ENCODE measurements at places on chromosomes 5 and 9. TPM values are rescaled to one million over a fixed set of nuclear protein-coding genes. Genes with fewer than 3 reads are reported as not detected.

Gene SFXN1
- polyA plus RNA-seq = 10.3 TPM

Gene PCDHA3
- polyA plus RNA-seq = not detected

Gene BNC2
- not detected for polyA plus RNA-seq

Gene MARCHF3
- polyA plus RNA-seq = 1.6 TPM

Gene COX7C
- 342 TPM for polyA plus RNA-seq

Gene TLX3
- polyA plus RNA-seq = not detected

Gene TMEM252
- polyA plus RNA-seq = not detected

Gene PCA3
- polyA plus RNA-seq = not detected

Gene PCDHB8
- polyA plus RNA-seq = not detected

Gene SLC6A18
- polyA plus RNA-seq = not detected

Gene IFNA13
- not detected for polyA plus RNA-seq

Gene MRPL41
- 49.4 TPM for polyA plus RNA-seq

Gene OTP
- polyA plus RNA-seq = not detected

Gene NADK2
- 3.3 TPM for polyA plus RNA-seq

Gene PTTG1
- 3.3 TPM for polyA plus RNA-seq

Gene MYOT
- not detected for polyA plus RNA-seq

Gene FOXD4L5
- polyA plus RNA-seq = not detected

Gene PCDHAC2
- not detected for polyA plus RNA-seq

Gene AQP3
- polyA plus RNA-seq = 0.70 TPM

Gene CKMT2
- polyA plus RNA-seq = not detected

Gene PHF24
- not detected for polyA plus RNA-seq

Gene WDR70
- polyA plus RNA-seq = 21.0 TPM

Gene HACD4
- polyA plus RNA-seq = 23.9 TPM

Gene SLC6A19
- polyA plus RNA-seq = not detected

Gene SPINK7
- polyA plus RNA-seq = not detected

Gene IL17B
- not detected for polyA plus RNA-seq

Gene RXFP3
- not detected for polyA plus RNA-seq

Gene TRIM36
- 2.3 TPM for polyA plus RNA-seq

Gene VCAN
- 844 TPM for polyA plus RNA-seq

Gene ISL1
- not detected for polyA plus RNA-seq

Gene HK3
- 869 TPM for polyA plus RNA-seq

Gene ACTBL2
- not detected for polyA plus RNA-seq

Gene BDP1
- 2.7 TPM for polyA plus RNA-seq

Gene IFNA21
- not detected for polyA plus RNA-seq

Gene GPR150
- not detected for polyA plus RNA-seq

Gene IPO11
- polyA plus RNA-seq = 1.3 TPM

Gene GRM6
- polyA plus RNA-seq = not detected

Gene SH3RF2
- polyA plus RNA-seq = not detected

Gene TRAF1
- polyA plus RNA-seq = 0.15 TPM

Gene FGF18
- polyA plus RNA-seq = not detected

Gene ADAMTSL2
- not detected for polyA plus RNA-seq

Gene INSL4
- not detected for polyA plus RNA-seq

Gene PRLR
- 0.88 TPM for polyA plus RNA-seq

Gene SPINK5
- polyA plus RNA-seq = not detected

Gene ECM2
- polyA plus RNA-seq = 0.15 TPM

Gene CXCL14
- polyA plus RNA-seq = 0.07 TPM

Gene IGFBPL1
- polyA plus RNA-seq = not detected

Gene PCDHB5
- polyA plus RNA-seq = not detected

Gene SERF1A
- polyA plus RNA-seq = 1.6 TPM

Gene ELAVL2
- polyA plus RNA-seq = not detected

Gene NOP16
- polyA plus RNA-seq = 23.4 TPM

Gene DTWD2
- 2.7 TPM for polyA plus RNA-seq

Gene NXNL2
- not detected for polyA plus RNA-seq

Measured in CD14-positive monocyte (primary cell).